Omental fat pad (tissue), 4 donors: ENCODE measurements at places on chromosomes 4 and X.
A peak's percentile ranks its signal among the peaks of the same experiment; 100 is the strongest.

DNA sequence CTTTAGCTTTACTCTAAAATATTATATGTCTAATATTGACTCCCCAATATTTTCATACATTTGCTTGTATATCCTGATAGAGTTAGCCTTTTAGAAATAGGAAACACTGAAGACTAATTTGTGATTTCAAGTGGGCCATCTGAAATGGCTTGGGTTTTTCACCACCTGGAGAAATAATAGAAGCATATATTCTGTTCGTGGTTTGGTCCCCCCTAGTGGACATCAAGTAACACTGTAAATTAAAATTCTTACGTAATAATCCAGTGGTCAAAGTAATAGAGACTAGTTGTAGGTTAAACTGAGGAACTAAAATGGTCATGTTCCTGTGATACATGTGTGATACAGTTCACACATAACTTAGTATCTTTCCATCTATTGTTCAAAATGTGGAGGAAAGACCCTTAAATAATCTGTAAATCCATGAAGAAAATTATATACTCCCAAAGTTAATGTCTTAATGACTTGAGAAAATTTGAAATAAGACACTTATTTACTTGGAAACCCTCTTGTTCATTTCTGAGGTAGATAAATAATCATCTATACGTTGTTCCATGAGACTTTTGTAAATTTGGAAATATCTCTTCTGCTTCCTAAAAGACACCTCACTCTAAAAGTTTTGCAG is 79.8 kb upstream of the SMARCAD1 start:
- no peak for DNase-seq

DNA sequence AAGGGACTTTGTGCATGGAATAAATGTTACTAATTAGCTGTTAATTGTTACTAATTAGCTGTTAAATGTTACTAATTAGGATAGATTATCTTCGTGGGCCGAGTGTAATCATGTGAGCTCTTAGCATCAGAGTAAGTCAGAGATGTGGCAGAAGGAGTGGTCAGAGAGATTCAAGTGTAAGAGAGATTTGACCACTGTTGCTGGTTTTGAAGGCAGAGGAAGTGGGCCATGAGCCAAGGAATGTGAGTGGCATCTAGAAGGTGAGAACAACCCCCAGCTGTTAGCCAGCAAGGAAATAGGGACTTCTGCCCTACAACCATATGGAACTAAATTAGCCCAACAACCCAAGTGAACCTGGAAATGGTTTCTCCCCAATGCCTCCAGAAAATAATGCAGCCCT is 28.2 kb downstream of the ODAPH start:
- DNase-seq = no peak

- no peak for DNase-seq
These were observed 208.6 kb upstream of the TACR3 start for GRCh38 chr4:103928370-103928769.

GRCh38 chrX:46543441-46543840 is 1.8 kb downstream of the ZNF674 start:
- DNase-seq = no peak

DNA sequence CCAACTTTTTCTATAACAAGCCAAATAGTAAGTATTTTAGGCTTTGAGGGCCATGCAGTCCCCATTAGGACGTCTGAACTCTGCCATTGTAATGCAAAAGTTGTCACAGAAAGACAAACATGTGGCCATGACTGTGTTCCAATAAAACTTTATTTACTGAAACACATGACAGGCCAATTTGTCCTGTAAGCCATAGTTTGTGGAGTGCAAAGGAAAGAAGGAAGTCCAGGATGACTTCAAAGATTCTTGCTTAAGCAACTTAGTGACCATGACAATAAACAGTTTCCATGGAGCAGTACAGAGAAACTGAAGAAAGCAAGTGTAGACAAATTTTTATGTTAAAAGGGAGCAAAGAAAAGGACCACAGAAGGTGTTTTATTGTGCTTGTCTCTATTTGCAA is 35.0 kb upstream of the MYOZ2 start:
- no peak for DNase-seq

GRCh38 chr4:95059663-95060062 is 301.9 kb downstream of the BMPR1B start:
- no peak for DNase-seq

DNA sequence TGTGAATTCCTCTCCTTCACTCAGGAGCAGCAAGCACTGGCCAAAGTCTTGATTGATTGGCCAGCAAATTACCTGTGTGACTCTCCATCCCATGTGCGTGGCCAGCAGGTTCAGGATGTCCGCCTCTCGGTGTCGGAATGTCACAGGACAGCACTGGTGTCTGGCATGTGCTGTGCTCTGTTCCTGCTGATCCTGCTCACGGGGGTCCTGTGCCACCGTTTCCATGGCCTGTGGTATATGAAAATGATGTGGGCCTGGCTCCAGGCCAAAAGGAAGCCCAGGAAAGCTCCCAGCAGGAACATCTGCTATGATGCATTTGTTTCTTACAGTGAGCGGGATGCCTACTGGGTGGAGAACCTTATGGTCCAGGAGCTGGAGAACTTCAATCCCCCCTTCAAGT is 20.4 kb downstream of the TLR2 start:
- no peak for DNase-seq

DNA sequence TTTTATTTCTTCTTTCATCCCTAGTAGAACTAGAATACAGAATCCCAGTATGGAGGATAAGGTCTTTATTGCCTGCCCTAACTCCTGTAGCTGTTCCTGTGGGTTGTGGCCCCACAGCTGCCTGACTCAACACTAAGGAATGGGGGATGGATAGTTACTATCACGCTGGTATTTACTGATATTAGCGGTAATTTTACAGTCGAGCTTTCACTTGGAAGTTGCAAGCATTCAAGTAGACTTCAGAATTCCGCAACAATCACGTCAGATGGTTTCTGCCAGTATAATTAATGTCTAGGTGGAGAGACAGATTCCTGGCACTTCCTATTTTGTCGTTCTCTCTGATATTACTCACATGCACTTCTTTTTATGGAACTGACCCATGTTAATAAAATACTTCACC is 489.8 kb downstream of the PABPC4L start:
- DNase-seq = no peak

DNA sequence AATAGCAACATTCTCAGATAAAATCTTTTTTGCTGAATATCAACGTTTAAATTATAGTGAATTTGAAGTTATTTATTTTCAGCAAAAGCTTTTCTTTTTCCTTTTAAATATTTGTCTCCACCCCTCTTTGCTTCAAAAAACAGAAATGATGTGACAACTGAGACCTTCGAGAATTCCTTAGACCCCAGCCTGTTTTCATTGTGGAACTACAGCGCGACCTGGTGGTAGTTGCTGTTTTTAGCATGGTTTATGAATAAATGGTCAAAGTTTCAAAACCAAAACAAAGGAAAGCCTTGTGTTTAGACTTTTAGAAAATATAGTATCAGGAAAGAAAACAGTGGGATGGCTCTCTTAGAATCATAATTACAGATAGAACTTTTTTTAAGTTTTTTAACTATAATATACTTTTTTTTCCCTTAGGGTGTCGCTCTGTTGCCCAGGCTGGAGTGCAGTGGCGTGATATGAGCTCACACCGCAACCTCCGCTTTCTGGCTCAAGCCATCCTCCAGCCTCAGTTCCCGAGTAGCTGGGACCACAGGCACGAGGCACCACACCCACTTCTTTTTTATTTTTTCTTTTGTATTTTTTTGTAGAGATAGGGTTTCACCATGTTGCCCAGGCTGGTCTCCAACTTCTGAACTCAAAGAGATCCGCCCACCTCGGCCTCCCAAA is 26.8 kb upstream of the TMEM184C start:
- peak; percentile 87 for DNase-seq

DNA sequence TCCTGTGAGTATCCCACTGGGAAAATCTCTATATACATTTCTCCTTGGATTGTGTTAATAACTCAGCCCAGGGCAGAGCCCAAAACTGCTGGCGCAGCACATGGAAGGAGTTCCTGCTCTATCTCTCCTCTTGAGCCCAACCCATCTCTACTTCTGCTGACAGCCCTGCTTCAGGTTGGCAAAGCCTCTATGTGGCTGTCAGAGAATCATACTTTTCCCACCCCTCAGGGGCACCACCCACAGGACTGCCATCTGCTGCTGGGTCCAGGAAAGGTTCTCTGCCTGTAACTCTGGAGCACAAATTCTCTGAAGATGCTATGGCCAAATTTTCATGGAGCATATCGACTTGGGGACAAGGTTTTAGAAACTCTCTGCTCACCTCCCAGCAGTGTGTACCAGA is 278.5 kb upstream of the EMCN start:
- no peak for DNase-seq
